Bronchial smooth muscle cell (primary cell): ENCODE measurements at places on chromosomes 5 and 9. TPM values are rescaled to one million over a fixed set of nuclear protein-coding genes. Genes with fewer than 3 reads are reported as not detected.

APBA1 gene
- 5.7 and 9.4 TPM in 2 replicates for total RNA-seq

SLC28A3 gene
- total RNA-seq = 0.09 and 0.16 TPM in 2 replicates

CARTPT gene
- not detected in 2 replicates for total RNA-seq

OCLN gene
- total RNA-seq = 0.26 and 0.32 TPM in 2 replicates

ZFP37 gene
- total RNA-seq = 3.3 and 3.7 TPM in 2 replicates

PCDHGB7 gene
- total RNA-seq = 5.2 and 9.9 TPM in 2 replicates

PCDHA1 gene
- under 0.01 TPM in 2 replicates for total RNA-seq

SMIM32 gene
- not detected in 2 replicates for total RNA-seq

IFNA13 gene
- not detected in 2 replicates for total RNA-seq
